ENCODE measurements at places on chromosomes 6 and 20.
A peak's percentile ranks its signal among the peaks of the same experiment; 100 is the strongest.

- DNase-seq: no peak
These were observed 10.0 kb upstream of the POU5F1 start for GRCh38 chr6:31180500-31180899.

- peak; percentile 67 for DNase-seq
These were observed 1.3 kb upstream of the DDR1 start for GRCh38 chr6:30882759-30883684.

DNA sequence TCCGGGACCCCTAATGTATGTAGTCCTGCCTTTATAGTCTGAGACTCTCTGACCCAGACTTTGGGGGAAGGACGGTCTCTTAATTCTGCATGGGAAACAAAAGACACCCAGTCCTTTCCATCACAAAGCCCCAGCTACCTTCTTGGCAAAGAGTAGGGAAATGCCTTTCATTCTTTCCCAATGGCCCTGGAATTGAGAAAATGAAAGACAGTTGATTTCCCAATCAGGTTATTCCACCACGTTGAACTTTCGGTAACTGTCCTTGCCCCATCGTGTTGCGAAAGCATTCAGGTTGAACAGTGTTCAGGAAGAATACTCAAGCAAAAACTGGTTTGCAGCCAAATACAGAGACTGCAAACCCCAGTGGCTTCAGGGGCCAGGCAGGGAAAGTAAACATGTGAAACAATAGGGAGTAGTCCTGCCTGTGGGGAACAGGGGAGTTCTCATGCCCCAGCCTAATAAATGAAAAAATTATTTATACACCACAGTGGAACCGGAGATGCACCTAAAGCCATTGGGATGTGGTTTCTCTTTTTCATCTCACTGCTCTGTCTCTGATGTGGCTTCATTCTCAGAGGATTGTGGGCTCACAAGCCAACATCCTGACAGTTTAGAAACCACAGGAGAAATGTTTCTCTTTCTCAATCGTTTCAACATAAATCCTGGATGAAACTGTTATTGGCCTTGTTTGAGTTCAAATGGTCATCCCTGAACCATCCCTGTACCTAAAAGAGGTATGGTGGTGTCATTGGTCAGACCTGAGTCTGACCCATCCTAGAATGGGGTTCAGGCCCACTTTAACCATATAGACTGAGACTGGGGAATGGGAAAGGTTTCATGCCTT lies 44.2 kb upstream of the SLC9A8 start:
- DNase-seq: no peak

GRCh38 chr6:119308048-119308570 lies 41.5 kb downstream of the MAN1A1 start:
- no peak for DNase-seq

DNA sequence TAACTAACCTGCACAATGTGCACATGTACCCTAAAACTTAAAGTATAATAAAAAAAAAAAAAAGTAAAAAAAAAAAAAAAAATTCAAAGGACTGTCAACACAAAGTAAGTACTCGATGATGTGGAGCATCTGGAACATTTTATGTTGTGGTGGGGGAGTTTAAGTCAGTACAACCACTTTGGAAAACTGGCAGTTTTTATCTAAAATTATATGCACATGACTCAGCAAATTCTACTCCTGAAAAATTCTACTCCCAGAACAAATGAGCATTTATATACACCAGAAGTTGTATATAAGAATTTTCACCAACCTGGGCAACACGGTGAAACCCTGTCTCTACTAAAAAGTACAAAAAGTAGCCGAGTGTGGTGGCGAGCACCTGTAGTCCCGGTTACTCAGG lies 36.9 kb upstream of the CCDC28A start:
- no peak for DNase-seq

DNA sequence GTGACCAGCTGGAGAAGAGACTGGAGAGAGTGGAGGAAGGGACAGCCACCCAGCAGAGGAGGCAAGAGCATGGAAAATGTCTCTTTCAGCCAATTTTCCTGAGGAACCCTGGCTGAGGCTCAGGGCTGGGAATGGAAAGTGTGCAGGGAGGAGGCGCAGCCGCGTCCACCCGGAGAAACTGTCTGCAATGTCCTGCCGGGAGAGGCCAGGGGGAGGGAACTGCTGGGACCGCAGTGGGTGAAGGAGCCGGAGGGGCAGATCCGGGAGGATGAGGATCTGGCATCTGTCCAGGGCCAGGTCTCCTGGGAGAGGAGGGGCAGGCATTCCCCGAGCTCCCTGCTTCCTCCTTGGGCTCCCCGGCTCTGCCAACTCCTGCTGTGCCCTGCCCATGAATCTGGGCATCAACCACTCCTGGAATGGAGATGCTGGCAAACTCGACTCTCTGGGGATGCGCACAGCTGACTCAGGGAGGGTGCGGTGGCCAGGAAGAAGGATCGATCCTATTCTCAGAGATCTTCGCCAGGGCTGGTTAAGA lies 17.4 kb upstream of the HM13 start:
- DNase-seq: no peak

DNA sequence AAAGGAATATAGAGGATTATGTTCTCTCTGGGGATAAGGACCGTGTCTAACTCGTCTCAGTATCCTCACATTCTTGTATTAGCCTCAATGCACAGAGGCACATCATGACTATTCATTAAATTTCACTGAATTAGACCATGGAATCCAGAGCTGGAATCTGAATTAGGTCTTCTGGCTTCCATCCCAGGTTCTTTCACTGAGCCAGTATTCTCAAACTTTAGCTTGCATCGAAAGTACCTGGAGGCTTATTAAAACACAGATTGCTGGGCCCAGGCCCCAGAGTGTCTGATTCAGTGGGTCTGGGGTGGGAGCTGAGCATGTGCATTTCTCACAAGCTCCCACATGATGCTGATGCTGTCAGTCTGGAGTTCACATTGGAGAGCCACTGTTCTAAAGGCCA lies 142.0 kb downstream of the UST start:
- no peak for DNase-seq

- DNase-seq: no peak
These were observed 54.4 kb downstream of the RTN4IP1 start for GRCh38 chr6:106574741-106575458.

DNA sequence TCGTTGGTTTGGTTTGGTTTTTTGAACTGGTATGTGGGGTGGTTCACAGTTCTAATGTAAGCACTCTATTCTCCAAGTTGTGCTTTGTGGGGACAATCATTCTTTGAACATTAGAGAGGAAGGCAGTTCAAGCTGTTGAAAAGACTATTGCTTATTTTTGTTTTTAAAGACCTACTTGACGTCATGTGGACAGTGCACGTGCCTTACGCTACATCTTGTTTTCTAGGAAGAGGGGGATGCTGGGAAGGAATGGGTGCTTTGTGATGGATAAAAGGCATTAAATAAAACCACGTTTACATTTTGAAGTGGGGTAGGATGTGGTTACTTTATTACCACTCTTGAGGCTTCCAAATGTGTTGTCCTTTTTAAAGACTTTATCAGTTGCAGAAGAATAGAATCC lies 168.0 kb downstream of the ZMYND8 start:
- no peak for DNase-seq

DNA sequence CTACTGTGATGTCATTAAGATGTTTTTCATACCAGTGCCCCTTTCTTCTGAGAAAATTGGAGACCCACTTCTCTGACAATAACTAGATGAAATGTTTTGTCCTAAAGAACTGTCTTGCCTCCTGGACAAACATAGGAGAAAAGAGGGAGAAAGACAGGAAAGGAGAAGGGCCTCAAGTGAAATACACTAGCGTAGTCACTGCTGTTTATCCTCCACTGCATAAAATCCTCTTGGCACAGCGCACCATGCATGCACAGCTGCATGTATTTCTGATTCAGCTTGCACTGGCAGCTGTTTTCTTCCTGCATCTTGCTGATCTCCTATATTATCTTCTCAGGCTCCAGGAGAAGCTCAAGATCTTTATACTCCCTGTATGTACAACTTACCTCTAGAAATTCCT lies 158.0 kb upstream of the BMP5 start:
- no peak for DNase-seq

DNA sequence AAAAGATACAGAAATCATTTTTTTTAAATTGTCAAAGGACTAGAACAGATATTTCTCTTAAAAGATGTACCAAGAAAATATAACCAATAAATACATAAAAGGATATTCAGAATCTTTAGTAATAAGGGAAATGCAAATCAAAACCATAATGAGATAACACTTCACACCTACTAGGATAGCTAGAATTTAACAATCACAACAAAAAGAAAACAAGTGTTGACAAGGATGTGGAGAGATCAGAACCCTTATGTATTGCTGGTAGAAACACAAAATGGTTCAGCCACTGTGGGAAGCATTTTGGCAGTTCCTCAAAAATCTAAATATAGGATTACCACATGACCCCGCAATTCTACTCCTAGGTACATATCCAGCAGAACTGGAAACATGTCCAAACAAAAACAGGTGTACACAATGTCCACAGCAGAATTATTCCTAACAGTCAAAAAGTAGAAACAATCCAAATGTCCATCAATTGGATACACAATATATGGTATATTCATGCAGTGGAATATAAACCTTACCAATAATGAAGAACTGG lies 211.0 kb downstream of the LRFN2 start:
- no peak for DNase-seq

DNA sequence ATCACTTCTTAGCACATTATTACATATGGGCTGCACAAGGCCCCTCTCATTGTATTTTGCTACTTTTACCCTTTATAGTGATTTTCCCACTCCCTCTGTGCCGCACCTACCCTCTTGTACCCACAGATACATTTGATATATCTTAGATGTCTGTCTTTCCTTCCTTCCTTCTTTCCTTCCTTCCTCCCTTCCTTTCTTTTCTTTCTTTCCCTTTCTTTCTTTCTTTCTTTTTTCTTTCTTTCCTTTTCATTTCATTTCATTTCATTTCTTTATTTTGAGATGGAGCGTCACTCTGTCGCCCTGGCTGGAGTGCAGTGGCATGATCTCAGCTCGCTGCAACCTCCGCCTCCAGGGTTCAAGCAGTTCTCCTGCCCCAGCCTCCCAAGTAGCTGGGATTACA lies 12.2 kb downstream of the POLH start:
- DNase-seq: no peak

All from NCI-H526 (cell line).